Stimulated activated CD8-positive, alpha-beta memory T cell treated with anti-CD3 and anti-CD28 coated beads, Interleukin-4, amount 100 ng/mL, for 1 hour (primary cell): ENCODE measurements at places on chromosomes 1 and 21.

- no peak for DNase-seq
Observed at GRCh38 chr1:8176279-8176678, 141.6 kb upstream of the SLC45A1 start.

DNA sequence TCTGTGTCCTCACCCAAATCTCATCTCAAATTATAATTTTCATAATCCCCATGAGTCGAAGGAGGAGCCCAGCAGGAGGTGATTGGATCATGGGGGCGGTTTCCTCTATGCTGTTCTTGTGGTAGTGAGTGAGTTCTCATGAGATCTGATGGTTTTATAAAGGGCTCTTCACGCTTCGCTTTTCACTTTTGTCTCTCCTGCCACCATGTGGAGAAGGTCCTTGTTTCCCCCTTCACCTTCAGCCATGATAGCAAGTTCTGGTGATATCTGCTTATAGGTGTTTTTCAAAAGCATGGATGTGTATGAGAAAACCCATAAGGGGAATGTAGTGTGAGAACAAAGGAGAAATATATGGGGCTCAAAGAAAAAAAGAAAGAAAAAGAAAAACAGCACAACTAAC, 405.9 kb upstream of the RGS18 start:
- no peak for DNase-seq

GRCh38 chr1:159917533-159918351, 7.6 kb downstream of the TAGLN2 start:
- DNase-seq = no peak

DNA sequence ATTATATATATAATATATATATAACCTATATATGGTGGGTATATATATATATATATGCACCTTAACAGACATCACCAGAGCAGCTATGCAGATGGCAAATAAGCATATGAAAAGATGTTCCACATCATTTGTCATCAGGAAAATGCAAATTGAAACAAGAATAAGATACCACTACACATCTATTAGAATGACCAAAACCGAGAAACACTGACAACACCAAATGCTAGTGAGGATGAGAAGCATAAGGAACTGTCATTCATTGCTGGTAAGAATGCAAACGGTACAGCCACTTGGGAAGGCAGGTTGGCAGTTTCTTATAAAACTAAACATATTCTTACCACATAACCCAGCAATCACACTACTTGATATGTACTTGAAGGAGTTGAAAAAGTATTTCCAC, 219.8 kb upstream of the PRMT6 start:
- no peak for DNase-seq

DNA sequence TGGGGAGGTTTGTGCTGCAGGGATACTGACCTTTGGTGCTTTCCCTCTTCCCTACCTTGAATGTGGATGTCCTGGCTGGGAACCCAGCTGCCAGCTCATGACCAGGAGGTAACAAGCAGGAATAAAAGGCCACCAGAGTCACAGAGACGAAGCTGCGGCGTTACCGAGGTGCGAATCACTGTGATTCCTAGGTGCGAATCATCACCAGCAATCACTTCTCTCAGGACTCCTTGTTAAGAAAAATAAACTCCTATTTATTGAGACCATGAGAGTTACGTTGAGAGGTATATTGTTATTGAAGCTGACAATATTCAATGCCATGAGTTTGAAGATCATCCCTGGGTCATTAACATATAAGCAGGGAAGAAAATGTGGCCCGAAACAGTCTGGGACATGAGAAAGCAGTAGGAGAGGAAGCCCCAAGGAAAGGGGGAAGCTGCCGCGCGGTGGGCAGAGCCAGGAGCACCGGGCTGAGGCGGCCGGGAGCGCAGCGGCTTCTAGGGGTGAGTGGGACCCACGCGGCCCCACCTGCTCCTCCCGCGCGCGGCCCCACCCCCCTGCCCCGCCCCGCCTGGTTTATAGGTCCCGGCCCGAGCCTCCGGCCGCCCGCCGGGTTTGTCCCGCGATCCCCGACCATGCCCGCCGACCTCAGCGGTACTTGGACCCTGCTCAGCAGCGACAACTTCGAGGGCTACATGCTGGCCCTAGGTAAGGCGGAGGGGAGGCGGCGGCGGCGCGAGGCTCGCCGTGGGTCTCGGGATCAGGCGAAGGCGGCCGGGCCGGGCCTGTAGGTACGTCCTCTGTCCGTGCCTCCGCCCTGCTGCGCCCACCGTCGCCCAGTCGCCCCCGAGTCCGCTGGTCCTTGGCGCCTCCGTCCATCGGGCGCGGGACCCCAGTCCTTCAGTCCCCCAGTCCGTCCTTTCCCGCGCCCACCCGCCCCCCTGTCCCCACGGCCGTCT, at the start of gene RBP7:
Gene RBP7 (plus strand): TSS at position 605 of the 959 bp plus-strand sequence. CDS start 31 bp downstream, at position 636.
- no peak for DNase-seq

GRCh38 chr1:201648066-201648906, 109.4 kb downstream of the NAV1 start:
- DNase-seq = no peak

- no peak for DNase-seq
Observed at GRCh38 chr1:214066190-214066589, 78.4 kb downstream of the PROX1 start.

GRCh38 chr1:2112280-2112701, 62.1 kb downstream of the PRKCZ start:
- DNase-seq = no peak
